ENCODE measurements at places on chromosomes 3 and 15.

GRCh38 chr3:137926991-137927390, 83.0 kb upstream of the CLDN18 start:
- no peak for DNase-seq

- no peak for DNase-seq
Measured at GRCh38 chr3:72375237-72376076, 472.8 kb downstream of the SHQ1 start.

GRCh38 chr15:40238532-40239403, at the start of gene PAK6:
TSS of gene PAK6 (plus strand) at chr15:40239063. CDS start at chr15:40264786, 25,723 bp downstream.
- no peak for DNase-seq

GRCh38 chr15:52171386-52171785, 19.8 kb downstream of the GNB5 start:
- no peak for DNase-seq

GRCh38 chr3:16290007-16290826, 25.2 kb downstream of the OXNAD1 start:
- DNase-seq = peak; percentile 7

GRCh38 chr3:177596816-177597271, 399.6 kb upstream of the TBL1XR1 start:
- no peak for DNase-seq

GRCh38 chr15:92878593-92879053, 21.5 kb upstream of the CHD2 start:
- no peak for DNase-seq

GRCh38 chr3:38001456-38002081, 11.0 kb downstream of the VILL start:
- no peak for DNase-seq

DNA sequence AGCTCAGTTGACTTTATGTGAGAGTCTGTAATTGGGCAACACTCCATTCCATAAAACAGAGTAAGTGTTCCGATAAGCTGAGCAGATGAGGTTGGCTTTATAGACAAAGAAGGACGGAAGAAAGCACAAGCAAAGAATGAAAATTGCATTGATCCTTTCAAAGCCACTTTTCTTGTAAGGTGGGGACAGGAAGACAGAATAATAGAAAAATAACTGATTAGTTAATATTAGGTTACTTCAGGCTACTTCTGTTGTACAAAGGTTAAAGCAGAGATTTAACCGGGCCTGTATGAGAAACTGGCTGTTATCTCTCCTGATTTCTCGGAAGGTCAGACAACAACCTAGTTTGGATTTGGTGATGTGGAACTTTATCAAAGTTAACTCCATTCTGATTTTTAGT, 15.5 kb upstream of the GPR160 start:
- no peak for DNase-seq

- no peak for DNase-seq
Measured at GRCh38 chr3:149407898-149408297, 30.4 kb upstream of the TM4SF1 start.

DNA sequence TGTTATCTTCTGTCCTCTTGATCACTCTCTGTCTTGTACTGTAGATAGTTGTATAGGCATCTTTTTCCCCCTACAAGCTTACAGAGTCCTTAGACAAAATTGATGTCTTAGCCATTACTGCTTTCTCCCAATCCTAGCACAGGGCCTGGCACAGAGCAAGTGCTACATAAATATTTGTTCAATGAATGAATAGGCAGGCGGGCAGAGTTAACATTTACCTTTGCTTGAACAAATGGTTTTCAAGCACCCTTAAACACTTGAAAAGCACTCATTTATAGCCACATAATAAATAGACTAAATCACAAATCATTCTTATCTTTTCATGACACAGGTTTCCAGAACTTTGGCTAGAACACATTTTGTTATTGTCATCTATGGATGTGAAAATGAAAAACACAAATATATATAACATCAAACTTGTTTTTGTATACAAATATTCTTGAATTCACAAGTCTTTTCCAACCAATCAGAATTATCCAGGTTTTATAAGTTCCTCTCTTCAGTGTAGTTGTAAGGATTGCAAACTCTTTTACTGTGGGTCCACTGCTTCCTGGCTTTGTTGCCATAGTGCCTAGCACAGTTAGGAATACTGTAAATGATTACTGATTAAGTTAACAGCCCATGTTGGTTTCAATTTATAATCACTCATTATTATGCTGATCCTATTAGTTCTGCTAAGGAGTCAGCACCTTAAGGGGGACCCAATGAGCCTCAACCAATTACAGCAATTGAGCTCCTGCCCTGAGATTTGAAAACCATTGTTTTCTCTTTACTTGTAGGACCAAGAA, 61.9 kb downstream of the ISL2 start:
- DNase-seq = no peak

GRCh38 chr3:29683018-29683993, 402.4 kb downstream of the RBMS3 start:
- DNase-seq = no peak

GRCh38 chr3:115563984-115564383, 59.3 kb upstream of the GAP43 start:
- DNase-seq = no peak

DNA sequence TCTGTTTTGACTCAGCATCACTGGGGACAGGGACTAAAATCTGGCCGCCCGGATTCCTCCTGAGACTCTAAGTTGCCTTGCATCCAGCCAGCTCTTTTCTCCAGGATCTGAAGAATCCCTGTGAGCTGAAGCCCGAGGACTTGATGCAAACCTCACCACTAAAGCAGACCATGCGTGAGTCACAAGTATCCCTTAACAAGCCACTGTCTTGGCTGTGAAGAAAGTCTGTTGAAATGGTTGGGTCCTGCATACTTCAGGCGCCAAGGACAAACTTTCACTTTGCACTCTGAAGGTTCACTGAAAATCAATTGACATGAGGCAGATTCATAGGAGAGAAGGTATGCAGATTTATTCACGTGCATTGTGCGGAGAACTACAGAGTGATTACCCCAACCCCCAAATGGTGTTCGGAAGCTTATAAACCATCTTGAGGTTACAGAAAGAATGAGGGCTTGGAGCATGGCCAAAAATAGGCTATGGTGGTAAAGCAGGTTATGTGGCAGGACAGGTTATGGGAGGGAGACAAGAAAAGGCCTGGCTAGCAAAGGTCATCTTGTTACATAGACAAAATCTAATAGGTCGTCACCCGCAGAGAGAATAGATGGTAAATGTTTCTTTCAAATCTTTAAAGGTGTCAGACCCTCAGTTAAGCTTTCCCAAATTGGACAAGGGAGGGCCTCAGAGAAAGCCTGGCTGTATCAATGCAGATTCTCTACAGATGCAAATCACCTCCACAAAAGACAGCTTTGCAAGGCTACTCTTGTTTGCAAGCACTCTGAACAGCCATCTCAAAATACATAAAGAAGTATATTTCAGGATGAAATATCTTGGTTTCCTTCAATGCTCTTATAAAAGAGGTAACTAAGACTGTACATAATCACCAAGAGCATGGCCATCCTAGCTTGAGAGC, 126.3 kb upstream of the PLAAT1 start:
- no peak for DNase-seq

DNA sequence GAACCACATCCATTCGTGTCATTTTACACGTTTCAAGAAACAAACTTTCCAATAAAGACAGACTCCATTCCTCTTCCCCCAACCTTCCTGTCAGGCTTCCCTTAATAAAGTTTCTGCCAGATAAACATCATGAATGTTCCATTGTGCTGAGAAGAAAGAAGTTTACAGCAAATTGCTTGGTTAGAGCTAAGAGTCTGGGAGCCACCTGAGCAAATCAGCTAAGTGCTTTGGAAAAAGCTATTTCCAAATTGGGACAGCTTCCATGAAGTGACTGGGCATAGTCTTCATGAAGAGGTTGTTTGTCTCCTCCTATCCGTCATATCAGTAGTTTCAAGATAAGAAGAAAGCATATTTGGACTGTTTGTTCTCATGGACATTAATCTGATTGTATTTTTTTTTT, 77.0 kb downstream of the MAGI1 start:
- DNase-seq = no peak

GRCh38 chr3:135500034-135500433, 465.5 kb upstream of the PPP2R3A start:
- no peak for DNase-seq

- no peak for DNase-seq
Measured at GRCh38 chr3:171614318-171614921, 154.2 kb upstream of the TNIK start.

- no peak for DNase-seq
Measured at GRCh38 chr15:33644304-33644703, 324.0 kb upstream of the CHRM5 start.

- DNase-seq = peak; percentile 18
Measured at GRCh38 chr3:144556392-144556791, 584.8 kb downstream of the DIPK2A start.

GRCh38 chr3:124919756-124920155, 14.8 kb downstream of the MUC13 start:
- peak; percentile 38 for DNase-seq

GRCh38 chr3:62951037-62951613, 75.9 kb upstream of the CADPS start:
- no peak for DNase-seq

DNA sequence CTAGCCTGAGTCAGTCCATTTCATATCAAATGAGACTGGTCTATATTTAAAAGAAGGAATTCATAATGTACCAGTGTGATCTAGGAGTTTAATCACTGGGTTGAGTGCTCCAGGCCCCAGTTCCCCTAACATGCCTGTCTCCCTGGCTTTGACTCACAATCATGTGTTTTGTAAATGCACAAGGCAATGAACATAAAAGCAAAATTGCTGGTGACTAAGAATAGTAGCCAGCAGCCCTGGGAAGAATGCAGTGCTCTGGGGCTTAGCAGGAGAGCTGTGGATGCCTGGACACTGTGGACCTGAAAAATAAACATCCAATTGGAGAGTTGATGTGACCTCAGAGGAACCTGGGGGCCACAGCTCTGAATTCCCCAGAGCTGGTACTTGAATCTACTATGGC, 50.3 kb downstream of the SYNPR start:
- DNase-seq = peak; percentile 38

DNA sequence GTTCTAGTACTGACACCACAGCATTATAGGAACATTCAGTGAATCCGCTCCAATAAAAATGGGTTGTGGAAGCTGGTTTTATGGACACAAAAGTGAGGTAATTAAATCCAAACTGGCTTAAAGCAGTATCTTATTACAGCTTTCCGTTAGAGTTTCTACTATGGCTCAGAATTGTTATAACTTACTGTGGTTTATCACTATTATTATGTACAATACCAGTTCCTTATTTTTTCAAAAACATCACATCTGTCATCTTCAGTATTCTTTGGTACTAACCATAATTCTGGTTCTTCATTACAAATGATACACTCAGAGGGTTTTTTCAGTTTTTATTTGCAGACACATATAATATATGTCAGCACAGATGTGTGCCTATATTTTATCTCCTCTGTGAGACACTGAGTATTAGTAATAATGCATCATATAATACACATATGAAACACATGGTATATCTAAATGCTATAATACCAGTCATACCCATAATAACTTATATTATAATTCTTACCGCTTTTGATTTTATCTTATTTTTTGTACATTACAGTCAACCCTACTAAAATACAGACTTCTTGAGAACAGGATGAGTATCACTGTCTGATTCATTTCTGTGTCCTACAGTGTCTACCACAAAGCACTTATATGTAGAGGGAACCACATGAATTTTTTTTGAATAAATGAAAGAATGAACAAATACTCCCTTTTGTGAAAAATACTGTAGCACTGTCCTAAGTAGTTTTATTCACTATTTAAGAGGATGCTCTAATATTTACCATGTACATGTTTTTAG, 39.0 kb downstream of the CMSS1 start:
- no peak for DNase-seq

DNA sequence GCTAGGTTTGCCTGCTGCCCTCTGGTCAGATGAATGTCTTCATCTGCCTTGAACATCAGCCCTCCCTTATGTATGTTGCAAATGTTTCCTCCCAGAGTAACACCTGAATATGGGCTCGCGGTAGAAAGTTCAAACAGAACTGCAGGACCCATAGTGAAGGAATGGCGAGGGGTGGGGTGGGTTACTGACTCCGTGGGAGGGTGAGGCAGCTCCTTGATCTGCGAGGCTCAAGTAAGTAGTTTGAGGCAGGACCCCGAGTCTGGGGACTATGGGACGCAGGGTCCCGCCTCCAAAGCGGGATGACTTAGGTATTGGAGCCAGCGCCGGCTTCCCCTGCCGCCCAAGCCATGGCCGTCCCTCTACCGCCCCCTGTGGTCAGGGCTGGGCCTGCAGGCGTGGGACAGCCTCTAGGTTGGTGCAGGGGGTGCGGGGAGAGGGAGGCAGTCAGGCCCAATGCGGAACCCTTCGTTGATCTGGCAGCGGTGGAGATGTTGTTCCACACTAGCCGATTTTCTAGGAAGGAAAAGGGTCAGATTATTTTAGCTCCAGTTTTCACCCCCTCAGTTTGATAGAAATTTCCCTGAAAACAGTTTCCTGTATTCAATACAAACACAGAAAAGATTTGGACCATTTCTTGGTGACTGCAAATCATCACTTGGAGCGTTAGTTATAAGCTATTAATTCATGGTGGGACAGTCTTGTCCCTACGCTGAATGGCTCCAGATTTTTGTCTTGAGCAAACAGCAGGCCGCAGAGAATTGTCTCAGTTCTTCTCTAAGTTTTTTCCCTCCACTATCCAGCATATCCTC, 72.3 kb downstream of the CORO2B start:
- no peak for DNase-seq

DNA sequence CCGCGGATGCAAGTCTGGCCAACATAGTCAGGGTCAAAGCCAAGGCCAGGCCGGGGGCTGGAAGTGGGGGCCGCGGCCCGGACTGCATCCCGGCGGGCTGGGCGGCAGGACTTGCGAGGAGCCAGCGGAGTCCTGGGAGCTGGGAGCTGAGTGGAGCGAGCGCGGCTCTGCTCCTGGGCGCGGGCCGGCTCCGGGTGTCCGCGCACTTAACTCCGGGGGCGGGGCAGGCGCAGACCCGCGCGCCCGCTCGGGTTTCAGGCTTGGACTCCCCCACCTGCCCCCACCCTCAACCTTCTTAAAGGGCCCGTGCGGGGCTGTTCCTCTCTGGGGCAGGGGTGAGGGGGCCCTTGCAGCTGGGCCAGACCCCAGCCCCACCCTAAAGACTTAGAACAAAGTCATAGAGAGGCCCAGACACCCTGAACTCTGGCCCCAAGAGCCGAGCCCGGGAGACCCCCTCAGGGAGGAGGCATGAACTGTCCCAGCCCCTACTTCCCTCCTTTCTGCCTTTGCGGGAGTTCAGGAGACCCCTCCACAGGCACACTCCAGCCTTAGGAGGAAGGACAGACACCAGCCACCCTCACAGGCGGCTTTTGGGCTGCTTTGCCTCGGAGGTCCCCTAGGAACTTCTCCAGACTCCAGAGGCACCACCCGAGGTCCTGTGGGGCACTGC, at the start of gene CSPG4:
CSPG4 (minus strand) TSS at position 181 of the 670 bp plus-strand sequence; CDS start at position 88, 93 bp downstream.
- no peak for DNase-seq

GRCh38 chr3:11846281-11847266, at the start of gene TAMM41:
TSS of gene TAMM41 (minus strand) at chr3:11846885. CDS start at chr3:11846636, 249 bp downstream.
- DNase-seq = peak; percentile 59

Measured in BJ (cell line).